Mesenchymal stem cell (in vitro differentiated cells and primary cell): ENCODE measurements at places on chromosomes 11 and 22.
A peak's percentile ranks its signal among the peaks of the same experiment; 100 is the strongest.

DNA sequence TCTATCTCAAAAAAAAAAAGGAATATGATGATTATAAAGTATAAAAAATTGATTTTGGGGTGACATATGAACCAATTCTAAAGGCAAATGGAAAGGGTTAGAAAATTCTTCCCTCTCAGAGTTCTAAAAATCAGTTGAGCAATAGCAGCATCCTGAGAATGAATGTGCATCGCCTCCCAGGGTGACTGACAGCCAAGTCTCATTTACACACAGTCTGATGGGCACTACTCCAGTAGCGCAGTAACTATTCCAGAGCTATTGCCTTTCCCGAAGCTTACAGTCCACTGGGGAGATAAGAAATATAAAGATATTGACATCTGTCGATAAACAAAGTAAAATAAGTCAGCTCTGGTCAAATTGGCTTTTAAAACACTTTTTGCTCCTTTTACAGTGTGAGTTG, 32.3 kb upstream of the SORL1 start:
- DNase-seq, result no peak

GRCh38 chr22:29128891-29129807, 56.3 kb downstream of the KREMEN1 start:
- peak; percentile 91 for DNase-seq

GRCh38 chr11:131824771-131825170, 454.4 kb downstream of the NTM start:
- peak; percentile 27 for DNase-seq

- DNase-seq, result no peak
Measured at GRCh38 chr11:96079691-96080090, 155.8 kb upstream of the MTMR2 start.

GRCh38 chr22:41308544-41308947, 7.2 kb downstream of the ZC3H7B start:
- peak; percentile 55 for DNase-seq

DNA sequence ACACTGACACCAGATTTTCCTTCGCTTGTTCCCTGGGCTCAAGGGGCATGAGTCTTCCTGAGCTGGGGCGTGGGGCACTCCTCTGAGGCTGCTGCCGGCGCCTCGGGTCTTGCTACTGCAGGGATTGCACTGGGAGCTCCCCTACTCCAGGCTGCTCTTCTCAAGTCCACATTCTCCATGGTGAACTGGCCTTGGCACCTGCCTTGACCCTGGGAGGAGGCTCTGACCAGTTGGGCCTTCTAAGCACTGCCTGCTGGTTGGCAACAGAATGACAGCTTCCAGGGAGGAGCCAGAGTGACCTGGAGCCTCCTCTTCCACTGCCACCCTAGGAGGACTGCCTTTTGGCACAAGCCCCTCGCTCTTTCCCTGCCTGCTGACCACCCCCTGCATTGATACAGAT, 9.5 kb downstream of the FREY1 start:
- DNase-seq, result no peak

- DNase-seq, result peak; percentile 53
Measured at GRCh38 chr22:33361581-33361980, 303.4 kb upstream of the SYN3 start.

- no peak for DNase-seq
Measured at GRCh38 chr11:107661656-107662055, 50.2 kb downstream of the SLN start.

DNA sequence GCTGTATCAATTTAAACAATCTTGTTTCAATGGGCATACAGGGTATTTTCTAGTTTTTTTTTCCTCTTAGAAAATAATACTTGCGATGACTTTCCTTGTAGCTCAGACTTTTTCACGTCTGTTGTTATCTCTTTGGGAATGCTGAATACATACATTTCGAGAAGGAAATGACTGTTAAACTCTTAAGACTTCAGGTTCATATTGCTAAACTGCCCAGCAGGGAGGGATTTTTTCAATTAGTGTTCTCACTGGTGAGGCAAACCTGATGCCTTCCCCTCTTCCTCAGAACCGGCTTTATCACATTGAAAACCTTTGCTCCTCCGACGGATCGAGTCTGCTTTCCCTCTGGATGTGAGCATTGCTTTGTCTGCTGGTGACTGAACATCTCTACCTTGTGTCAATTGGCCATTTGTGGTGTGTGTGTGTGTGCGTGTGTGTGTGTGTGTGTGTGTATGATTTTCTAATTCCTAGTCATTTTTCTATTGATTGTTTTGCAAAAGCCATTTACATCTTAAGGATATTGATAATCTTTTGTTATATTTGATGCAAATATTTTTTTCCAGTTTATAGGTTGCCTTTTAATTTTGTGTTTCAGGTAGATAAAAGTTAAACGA, 6.6 kb downstream of the NEAT1 start:
- peak; percentile 90 for DNase-seq

GRCh38 chr11:126589492-126589803, 234.0 kb downstream of the ST3GAL4 start:
- no peak for DNase-seq

GRCh38 chr11:44190883-44191230, 95.4 kb downstream of the EXT2 start:
- DNase-seq, result no peak

- DNase-seq, result no peak
Measured at GRCh38 chr11:125924384-125925007, 20.2 kb downstream of the DDX25 start.

DNA sequence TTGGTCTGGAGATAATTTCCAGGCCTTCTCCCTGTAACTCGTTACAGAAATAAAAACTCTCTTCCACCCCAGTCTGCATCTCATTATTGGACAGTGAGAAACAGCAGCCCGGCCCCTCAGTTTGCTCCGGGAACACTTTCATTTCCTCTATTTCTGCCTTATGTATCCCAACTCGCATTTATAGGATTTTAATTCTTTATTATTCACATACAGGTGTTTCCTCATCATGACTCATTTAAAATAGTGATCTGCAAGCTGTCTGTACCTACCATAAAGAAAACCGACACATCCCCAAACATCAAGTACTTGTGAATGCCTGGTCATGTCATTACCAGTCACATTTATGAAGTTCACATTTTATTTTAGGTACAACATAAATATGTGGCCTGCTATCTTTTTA, 42.8 kb downstream of the PIWIL3 start:
- DNase-seq, result no peak

- peak; percentile 9 for DNase-seq
Measured at GRCh38 chr11:58330861-58331260, 28.0 kb downstream of the OR5B17 start.

DNA sequence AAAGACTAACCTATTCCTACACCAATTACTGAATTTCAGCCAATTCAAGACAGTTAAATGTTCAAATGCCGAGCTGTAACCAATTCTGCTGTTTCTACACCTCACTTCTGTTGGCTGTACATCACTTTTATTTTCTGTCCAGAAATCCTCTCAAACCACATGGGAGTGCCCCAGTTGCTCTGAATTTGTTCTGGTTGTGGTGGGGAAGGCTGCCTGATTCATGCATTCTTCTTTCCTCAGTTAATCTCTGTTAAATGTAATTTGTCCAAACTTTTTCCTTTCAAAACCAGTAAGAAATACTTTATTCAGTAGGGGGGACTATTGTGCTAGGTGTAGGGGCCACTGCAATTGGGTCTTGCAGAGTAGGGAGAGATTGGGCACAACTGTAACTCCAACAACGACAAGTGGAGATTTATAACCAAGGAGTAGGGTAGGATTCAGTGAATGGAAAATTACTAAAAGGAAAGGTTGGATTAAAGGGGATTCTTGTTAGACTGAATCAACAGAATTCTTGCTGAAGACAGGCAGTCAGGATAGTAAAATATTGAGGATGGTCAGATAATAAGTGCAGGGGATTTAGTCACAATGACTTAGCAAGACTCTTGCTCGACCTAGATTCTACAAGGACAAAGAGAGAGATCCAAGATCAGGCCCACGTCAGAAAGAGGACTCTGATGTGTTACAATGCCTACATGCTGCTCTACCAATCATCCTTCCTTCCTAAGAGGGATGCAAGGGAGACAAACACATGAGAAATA, 593.5 kb upstream of the FAT3 start:
- no peak for DNase-seq

DNA sequence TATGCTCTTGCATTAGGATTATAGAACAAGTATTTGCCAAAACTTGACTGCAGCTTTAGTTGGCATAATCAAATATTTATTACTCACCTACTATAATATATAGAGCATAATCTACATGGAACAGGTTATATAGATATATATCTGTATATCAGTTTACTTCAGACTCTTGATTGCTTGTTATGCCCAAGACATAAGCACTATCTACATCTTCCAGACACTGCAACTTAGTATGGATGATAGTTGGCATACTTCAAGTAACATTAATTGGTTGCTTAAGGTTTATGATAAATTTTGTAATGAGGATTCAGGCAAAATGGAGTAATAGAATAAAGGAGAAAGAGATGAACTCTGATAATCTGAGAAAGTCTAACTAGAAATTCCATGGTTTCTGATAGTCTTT, 1.0 kb downstream of the CCDC15 start:
- no peak for DNase-seq

GRCh38 chr22:25030636-25031035, 78.1 kb downstream of the KIAA1671 start:
- no peak for DNase-seq

DNA sequence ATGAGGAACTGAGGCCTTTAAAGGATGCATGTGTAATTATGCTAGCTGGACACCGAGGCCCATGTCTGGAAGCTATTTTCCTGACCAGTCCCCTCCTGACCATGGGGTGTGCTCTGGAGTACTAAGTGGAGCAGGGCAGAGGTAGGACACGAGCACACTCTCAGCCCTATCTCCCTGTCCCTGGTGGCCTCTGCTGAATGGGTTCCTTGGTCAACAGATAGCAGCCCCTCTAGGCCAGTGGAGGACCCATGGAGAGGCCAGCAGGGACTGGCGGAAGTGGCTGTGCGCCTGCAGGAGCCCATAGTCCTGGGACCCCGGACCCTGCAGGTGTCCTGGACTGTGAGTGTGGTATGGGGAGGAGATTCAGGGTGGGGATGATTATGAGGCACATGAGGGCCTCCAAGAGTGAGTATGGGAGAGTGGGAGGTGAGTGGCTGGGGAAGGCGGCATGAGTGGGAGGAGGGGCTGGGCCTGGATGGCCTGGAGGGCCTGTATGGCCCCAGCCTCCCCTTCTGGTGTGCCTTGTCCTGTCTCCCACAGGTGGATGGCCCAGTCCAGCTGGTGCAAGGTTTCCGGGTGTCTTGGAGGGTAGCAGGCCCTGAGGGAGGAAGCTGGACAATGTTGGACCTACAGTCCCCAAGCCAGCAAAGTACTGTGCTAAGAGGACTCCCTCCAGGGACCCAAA, 9.5 kb downstream of the ROBO3 start:
- DNase-seq, result no peak

DNA sequence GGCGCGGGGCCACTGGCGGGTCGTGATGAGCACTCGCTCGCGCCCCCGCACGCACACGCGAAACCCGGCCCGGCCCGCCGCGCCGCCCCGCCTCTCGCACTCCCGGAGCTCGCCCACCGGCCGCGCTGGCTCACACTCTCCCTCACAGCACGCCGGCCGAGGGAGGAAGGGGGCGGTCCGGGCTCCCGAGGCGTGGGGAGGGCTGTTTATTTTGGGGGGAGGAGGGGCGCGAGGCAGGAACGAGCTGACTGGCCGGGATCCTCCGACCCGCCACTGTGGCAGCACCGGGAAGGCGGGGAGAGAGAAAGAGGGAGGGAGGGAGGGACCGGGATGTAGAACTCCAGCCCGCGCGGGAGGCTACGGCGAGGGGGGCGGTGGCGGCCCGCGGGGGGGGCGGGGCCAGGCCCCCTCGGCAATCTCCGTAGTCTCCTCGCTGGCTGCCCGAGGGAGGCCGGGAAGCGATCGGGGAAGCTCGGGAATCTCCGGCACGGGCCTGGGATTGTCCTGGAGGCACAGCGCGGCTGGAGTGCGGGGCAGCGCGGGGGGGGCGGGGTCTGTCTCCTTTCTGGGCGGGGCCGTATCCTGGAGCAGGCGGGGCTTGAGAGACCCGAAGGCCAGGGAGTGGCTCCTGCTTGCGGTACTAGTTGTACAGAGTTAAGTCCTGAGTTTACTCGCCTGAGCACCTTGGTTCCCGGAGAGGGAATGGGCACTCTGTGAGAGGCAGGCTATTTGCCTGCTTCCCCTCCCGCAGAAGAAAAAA, at the start of gene RBFOX2:
Gene RBFOX2, minus strand, starts transcription at position 179 of the 760 bp plus-strand sequence. CDS start 399 bp downstream, outside the sequence.
- peak; percentile 97 for DNase-seq

- no peak for DNase-seq
Measured at GRCh38 chr11:85414175-85414574, 213.0 kb downstream of the DLG2 start.

GRCh38 chr11:43904742-43905535, 24.3 kb downstream of the ALKBH3 start:
- peak; percentile 53 for DNase-seq

DNA sequence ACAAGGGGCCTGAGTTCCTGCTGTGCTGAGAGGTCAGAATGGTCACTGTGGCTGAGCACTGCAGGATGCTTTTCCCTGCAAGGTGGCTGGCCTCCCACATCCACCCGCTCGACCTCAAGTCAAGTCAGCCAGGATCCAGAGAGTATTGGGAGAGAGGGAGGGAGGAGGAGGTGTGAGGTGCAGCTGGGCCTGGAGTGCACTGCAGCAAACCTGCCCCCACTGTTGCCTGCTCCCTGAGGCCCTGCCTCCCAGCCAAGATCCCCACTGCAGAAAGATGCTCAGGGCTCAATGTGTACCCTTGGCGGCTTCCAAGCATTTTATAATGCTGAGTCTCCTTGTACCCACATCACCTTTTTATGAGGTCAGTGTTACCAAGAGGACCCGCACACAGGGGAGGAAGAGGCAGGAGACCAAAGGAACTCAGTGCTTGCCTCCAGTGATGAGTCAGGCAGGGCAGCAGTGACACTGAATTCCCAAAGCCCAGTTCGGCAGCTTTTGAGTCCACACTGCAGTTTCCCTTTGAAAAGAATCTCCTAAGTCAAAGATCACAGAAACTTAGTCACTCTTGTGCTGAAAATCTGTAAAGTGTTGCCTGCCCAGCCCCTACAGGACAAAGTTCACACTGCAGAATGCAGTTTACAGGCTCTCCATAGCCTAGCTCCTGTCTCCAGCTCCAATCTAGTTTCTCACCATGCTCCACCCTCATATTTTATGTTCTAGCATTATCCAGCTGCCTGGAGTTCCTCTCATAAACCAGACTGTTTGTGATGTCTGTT, 3.1 kb downstream of the ENDOD1 start:
- peak; percentile 86 for DNase-seq

DNA sequence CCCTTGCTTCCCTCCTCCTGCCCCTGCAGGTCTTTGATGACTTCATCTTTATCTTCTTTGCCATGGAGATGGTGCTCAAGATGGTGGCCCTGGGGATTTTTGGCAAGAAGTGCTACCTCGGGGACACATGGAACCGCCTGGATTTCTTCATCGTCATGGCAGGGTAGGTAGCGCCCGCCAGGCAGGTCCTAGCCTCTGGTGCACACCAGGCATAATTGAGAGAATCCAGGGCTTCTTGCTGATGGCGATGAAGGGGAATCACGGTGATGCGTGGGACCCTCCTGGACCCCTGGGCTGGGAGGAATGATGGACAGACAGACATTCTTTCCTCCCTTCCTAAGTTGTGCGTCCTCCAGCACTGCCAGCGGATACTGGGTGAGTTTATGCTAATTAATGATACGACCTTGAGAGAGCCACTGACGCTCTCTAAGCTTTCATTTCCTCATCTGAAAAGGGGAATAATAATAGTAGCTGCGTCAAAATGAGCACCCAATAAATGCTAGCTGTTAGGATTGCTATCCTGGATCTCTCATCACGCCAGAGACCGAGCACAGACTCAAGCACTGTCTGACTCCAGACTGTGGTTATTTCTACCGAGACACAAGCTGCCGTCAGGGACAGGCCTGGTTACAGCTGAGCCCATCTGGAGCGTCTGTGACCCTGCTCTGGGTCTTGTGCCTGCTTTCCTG, 30.1 kb downstream of the CACNA1I start:
- DNase-seq, result no peak

- peak; percentile 54 for DNase-seq
Measured at GRCh38 chr11:110362971-110363509, 66.6 kb upstream of the RDX start.

GRCh38 chr22:38840129-38840528, 3.7 kb downstream of the NPTXR start:
- DNase-seq, result no peak
